Activated naive CD8-positive, alpha-beta T cell treated with anti-CD3 and anti-CD28 coated beads for 36 hours (primary cell): ENCODE measurements at places on chromosomes 12 and 14. TPM values are rescaled to one million over a fixed set of nuclear protein-coding genes. Genes with fewer than 3 reads are reported as not detected.

DNA sequence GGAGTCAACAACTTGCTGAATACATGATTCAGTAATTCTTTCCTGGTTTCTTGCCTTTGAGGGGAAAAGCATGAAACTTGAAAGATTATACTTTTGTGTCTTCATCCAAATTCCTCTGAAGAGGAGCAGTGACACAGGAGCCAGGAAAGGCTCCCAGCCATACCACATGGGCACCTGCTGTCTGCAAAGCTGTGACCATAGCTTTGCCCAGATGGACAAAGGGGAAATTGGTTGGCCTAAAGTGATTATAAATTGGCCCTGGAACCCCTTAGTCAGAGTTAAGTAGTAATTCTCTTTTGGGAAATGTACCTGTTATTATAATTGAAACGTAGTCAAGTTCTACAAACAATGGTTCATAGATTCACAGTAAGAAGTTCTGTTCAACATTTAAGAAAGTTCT, 44.3 kb upstream of the DCN start:
- no peak overlapping the region for H3K4me3 ChIP-seq
- no peak for DNase-seq
- H3K4me1 ChIP-seq, result no peaks in the 10 kb centered on the region
- peaks cover 14% of the 10 kb centered on the region for H3K27me3 ChIP-seq

DNA sequence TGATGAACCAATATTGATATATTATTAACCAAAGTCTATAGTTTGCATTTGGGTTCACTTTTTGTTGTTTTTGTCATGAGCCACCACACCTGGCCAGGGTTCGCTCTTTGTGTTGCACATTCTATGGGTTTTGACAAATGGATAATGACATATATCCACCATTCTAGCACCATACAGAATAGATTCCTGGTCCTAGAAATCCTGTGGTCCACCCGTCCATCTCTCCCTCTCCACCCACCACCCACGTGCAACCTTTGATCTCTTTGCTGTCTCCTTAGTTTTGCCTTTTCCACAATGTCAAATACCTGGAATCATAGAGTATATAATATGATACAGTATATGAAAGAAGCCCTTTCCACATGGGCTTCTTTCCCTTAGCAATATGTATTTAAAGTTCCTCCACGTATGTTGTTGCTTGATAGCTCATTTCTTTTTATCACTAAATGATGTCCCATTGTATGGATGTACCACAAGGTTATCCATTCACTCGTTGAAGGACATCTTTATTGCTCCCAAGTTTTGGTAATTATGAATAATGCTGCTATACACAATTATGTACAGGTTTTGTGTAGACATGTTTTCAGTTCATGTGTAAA, 7.4 kb downstream of the RPL6 start:
- no peaks in the 10 kb centered on the region for H3K27me3 ChIP-seq
- peaks cover 16% of the 10 kb centered on the region for H3K4me1 ChIP-seq
- no peak overlapping the region for H3K4me3 ChIP-seq
- no peak for DNase-seq

GRCh38 chr12:82375201-82375600, 16.9 kb downstream of the METTL25 start:
- no peaks in the 10 kb centered on the region for H3K27me3 ChIP-seq
- no peak overlapping the region for H3K27ac ChIP-seq
- H3K36me3 ChIP-seq, result peaks cover 35% of the 10 kb centered on the region
- no peaks in the 10 kb centered on the region for H3K4me1 ChIP-seq
- DNase-seq, result no peak

DNA sequence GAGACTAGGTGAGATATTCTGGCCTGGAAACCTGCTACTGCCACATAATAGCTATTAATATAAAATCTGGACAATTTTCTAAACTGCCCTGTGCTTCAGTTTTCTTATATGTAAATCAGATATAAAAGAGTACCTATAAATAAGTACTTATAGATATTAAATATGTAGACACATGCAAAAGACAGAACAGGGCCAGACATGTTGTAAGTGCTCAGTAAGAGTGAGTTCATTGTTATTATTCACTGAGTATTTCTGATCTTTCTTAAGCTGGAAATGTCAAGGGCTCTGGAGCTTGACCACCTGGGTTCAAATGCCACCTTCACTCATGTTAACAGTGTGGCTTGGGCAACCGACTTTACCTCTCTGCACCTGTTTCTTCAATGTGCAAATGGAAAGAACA, 179.8 kb downstream of the GALC start:
- H3K27ac ChIP-seq, result no peak overlapping the region
- DNase-seq, result no peak
- no peaks in the 10 kb centered on the region for H3K4me1 ChIP-seq
- peaks cover 8% of the 10 kb centered on the region for H3K27me3 ChIP-seq

Gene RHNO1
- 51.4 TPM for total RNA-seq

DNA sequence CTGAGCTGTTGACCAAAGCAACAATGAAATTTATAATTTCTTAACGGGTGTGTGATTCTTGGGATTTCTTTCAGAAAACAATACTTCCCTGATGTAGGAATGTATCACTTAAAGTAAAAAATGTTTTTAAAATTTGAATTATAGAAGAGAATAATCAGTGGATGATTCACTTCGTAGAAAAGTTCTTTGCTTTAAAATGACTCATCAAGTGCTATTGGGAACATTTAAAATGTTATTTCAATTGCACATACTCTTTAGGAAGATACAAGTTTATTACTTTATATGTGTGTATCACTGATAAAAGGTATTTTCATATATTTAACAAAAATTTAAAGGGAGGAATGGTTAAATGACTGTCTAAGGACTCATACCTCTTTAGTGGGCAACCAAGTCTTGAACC, 155.3 kb downstream of the PDE3A start:
- peaks cover 3% of the 10 kb centered on the region for H3K27me3 ChIP-seq
- no peaks in the 10 kb centered on the region for H3K4me1 ChIP-seq
- H3K36me3 ChIP-seq, result no peaks in the 10 kb centered on the region
- H3K4me3 ChIP-seq, result no peak overlapping the region
- no peak overlapping the region for H3K27ac ChIP-seq
- DNase-seq, result no peak

GRCh38 chr12:85527192-85527591, 247.2 kb downstream of the ALX1 start:
- H3K27ac ChIP-seq, result no peak overlapping the region
- H3K4me3 ChIP-seq, result no peak overlapping the region
- no peaks in the 10 kb centered on the region for H3K27me3 ChIP-seq

Gene KRT6C
- not detected for total RNA-seq

Gene RNF31
- 86.5 TPM for total RNA-seq

- H3K36me3 ChIP-seq, result no peaks in the 10 kb centered on the region
- H3K4me3 ChIP-seq, result no peak overlapping the region
- H3K27ac ChIP-seq, result no peak overlapping the region
- peaks cover 4% of the 10 kb centered on the region for H3K27me3 ChIP-seq
- H3K4me1 ChIP-seq, result peaks cover 14% of the 10 kb centered on the region
Observed at GRCh38 chr12:93978553-93978952, 169.8 kb upstream of the PLXNC1 start.

Gene SLC17A8
- total RNA-seq, result not detected

Gene C14orf132
- 1.7 TPM for total RNA-seq

DNA sequence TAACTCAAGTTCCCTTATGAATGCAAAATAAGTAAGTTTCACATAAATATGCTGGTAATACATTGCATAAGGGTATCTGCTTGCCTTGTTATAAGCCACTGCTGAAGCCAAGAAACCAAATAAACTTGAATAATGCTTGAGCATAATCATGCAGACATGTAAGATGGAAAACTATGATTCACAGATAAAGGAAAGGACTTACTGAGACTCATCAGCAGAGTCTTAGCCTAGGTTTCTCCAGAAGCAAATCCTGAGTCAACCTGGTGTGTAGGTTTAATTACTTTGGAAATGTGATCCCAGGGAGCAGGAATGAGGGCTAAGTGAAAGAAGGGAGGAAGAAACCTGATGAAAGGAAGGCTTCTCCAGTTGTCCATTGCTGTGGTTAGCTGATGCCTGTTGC, 107.7 kb upstream of the BTG1 start:
- DNase-seq, result no peak
- H3K4me1 ChIP-seq, result peaks cover 7% of the 10 kb centered on the region
- H3K27me3 ChIP-seq, result no peaks in the 10 kb centered on the region
- H3K36me3 ChIP-seq, result peaks cover 7% of the 10 kb centered on the region
- H3K4me3 ChIP-seq, result no peak overlapping the region
